Cerebellar nuclear complex (tissue), 1 donor: ENCODE measurements at places on chromosomes 16 and 17.

DNA sequence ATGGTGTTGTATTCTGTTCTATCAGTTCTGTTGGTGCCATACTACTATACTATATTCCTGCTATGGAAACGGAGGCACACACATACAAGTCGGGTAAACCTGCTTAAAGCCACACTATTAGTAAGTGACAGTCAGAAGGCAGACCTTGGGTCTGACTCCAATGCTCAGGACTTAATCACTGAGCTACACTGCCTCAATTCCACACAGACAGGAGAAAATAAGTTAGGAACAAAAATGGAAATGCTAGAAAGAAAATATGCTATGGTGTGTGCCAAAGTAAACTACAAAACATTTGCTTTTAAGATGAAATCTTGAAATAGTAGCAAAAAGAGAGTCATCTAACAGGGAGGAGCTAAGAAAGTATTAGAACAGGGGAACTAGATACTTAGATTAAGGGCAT lies 48.1 kb downstream of the MYO1D start:
- no peak for DNase-seq

- DNase-seq: no peak
These were observed 654 bp downstream of the LASP1 start for GRCh38 chr17:38870259-38871165.

DNA sequence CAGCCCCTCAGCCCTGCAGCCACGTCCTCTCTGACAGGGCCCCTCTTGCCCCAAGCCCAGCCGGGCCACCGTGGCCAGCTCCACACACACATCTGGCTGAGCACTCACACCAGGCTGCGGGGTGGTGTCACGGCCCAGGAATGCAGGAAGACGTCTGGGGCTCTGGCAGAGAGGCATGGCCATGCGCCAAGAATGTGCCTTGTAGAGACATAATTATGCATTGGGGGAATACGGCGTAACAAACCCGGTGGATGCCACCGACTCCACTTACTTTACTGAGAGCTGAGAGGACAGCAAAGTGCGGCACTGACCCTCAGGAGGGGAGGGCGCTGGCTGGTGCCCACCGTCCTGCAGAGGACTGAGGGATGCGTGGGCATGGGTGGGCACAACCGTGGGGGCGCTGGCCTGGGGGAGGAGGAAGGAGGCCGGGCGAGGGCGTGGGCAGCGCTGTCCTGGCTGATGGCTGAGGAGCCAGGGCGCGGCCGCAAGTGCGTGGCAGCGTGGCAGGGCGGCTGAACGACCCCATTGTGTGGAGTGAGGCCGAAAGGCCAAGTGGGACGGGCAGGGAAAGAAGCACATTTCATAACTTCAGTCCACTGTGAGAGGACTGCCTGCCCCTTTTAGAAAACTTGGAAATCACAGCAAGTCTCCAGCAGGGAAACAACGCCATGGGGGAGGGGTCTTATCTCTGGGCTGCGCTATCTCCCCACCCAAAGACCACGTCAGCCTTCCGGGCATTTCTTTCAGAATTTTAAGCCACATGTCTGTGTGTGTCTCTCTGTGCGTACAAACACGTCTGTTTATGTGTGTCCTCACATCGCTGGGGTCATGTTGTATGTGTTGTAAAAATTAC lies 30.6 kb downstream of the METRNL start:
- no peak for DNase-seq

DNA sequence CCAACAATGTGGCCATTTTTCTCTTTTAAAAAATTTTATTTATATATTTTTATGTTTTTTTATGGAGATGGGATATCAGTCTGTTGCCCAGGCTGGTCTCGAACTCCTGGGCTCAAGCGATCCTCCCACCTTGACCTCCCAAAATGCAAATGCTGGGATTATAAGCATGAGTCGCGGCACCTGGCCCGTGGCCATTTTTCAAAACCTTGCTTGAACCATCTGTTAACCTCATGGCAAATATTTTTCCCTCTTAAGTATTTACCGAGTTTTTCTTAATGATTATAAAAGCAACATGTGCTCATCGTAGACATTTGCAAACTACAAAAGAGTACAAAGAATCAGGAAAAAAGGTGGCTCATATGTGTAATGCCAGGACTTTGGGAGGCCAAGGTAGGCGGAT lies 127.6 kb downstream of the ABCC6 start:
- no peak for DNase-seq

DNA sequence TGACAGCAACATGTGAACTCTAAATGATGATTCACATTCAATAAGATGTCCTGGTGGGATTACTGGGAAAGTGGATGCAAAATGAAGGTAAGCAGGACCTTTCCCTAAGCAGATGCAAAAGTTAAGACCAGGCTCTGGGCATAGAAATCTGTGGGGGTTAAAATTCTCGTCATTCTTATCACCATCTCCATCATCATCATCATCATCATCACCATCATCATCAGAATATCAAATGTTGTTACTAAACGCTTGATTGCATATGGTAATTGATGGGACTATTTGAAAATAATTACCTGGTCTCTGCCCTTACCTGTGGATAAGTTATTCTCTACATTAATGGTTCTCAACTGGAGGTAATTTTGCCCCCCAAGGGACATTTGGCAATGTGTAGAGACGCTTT lies 41.9 kb upstream of the TMEM132E start:
- DNase-seq: no peak

DNA sequence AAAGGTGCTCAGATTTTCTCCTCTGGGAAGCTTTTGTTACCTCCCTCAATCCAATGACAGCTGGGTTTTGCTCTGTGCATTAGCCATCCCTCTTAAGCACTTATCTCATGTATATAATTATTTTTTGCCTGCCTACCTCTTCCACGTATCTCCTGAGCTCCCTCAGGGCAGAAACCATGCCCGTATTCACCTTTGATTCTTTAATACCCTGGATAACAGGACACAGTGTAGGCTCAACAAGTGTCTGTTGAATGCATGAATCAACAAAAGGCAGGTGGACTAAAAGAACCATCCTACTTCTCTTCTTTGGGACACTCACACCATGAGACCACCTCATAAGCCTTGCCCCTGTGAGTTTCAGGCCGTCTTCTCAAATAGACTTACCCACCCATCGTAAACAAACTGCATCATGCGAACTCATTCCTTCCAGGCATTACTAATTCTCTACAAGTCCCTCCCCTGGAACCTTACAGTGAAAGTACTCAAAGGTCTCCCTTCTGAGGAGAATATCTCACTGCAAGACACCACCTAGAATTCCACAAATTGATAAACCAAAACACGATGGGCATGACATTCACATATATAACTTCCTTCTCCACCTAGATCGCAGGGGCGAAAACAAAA lies 3.2 kb downstream of the ARHGAP17 start:
- no peak for DNase-seq
